GM12892 (cell line): ENCODE measurements at places on chromosomes 13 and 19.

GRCh38 chr13:27034678-27035111, 136.9 kb downstream of the USP12 start:
- no peak for DNase-seq

- DNase-seq = no peak
Measured at GRCh38 chr13:70171151-70171550, 62.9 kb upstream of the KLHL1 start.

GRCh38 chr13:22061371-22061805, 390.5 kb downstream of the FGF9 start:
- DNase-seq = peak; percentile 29

DNA sequence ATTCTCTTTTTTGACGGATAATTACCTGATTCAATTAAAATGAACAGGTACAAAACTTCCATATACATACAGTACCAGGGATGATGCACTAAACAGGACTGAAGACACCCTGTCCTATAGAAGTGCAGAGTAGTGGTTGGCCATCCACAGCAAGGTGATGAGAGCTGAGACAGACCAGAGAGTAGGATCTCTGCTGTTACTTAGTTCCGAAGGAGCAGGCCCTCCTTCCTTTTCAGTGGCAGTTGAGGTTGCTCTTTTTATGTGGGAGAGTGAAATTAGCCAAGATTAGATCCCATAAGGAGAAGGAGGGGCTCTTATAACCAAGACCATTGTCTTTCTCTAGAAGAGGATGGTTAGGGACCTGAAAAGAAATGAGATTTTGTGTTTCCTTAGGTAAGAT, 4.0 kb downstream of the PDS5B start:
- DNase-seq = no peak

GRCh38 chr13:49300276-49300675, 52.6 kb downstream of the CDADC1 start:
- DNase-seq = no peak

DNA sequence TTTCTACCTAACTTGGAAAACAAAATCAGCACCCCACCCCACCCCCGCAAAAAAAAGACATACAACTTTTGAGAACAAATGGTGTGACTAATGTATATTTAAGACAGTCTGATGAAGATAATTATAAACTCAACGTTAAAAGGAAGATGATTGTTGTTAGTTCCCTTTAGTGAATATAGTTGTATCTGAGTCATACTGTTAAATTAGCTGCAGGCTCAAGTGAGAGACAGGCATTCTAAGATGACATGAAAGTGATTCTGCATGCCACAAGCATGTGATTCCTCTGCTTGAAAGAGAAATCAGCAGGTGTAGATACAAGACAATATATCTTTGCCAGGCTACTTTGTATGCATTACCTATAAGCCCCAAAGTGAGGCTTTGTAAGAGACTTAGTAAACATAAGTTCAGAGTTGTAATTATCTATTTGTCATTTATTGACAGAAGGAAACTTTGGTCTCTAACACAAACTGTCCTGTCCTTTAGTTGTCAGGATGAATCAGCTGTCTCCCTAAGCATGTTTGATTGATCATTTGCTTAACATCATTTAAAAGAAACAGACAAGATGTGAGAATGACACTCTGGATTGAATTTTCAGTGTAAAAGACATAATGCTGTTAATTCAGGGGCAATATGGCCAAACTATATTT, 319.4 kb upstream of the HTR2A start:
- no peak for DNase-seq

DNA sequence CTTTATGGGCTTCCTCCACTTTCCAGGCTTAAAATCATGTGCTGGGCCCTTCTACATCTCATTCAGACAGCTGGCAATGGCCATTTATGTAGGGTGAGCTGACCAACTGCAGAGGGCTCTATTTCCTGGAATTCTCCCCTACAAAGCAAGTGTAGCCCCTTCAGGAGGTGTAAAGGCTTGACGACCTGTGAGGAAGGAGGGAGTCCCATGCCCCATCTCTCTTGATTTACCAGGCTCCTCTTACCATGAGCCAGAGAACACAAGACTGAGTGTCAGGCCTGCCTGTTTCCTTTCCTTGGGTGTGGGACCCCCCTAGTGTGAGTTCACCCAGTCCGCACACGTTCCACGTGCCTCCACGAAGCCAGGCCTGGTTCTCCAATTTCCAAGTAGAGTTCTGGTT, 16.6 kb downstream of the ZNF536 start:
- no peak for DNase-seq

DNA sequence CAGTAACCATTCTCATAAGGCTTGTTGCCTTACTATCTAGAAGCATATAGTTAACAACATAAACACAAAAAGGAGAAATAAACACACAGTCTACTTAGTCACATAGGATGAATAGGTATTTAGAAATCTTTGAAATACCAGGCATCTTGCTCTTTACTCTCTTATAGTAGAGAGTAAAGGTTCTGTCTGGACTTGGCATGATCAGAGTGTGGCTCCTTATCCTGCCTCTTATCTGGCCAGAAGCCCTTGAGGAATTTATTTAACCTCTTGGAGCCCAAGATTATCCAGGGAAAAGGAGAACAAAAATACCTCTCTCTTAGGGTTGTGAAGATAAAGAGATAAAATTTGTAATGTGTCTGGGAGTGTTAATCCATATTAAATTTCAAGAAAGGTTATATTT, 100.2 kb upstream of the MBNL2 start:
- DNase-seq = no peak

- no peak for DNase-seq
Measured at GRCh38 chr19:3253270-3253669, 28.8 kb downstream of the CELF5 start.

DNA sequence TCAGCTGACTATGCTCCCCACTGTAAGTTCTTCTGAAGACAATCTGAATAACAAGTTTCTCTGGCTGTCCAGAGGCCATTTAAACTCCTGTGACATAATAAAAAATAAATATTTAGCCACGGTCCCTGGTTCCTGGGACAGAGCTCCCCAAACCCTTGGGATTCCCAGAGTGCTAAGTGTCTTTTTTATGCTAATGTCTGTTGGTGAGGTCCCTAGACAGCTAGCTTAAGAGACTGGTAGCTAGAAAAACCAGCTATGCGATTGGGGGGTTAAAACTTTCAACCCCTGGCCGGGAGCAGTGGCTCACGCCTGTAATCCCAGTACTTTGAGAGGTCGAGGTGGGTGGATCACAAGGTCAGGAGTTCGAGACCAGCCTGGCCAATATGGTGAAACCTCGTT, 5.9 kb downstream of the EPSTI1 start:
- no peak for DNase-seq

- no peak for DNase-seq
Measured at GRCh38 chr13:113937073-113937472, 36.8 kb downstream of the C13orf46 start.

DNA sequence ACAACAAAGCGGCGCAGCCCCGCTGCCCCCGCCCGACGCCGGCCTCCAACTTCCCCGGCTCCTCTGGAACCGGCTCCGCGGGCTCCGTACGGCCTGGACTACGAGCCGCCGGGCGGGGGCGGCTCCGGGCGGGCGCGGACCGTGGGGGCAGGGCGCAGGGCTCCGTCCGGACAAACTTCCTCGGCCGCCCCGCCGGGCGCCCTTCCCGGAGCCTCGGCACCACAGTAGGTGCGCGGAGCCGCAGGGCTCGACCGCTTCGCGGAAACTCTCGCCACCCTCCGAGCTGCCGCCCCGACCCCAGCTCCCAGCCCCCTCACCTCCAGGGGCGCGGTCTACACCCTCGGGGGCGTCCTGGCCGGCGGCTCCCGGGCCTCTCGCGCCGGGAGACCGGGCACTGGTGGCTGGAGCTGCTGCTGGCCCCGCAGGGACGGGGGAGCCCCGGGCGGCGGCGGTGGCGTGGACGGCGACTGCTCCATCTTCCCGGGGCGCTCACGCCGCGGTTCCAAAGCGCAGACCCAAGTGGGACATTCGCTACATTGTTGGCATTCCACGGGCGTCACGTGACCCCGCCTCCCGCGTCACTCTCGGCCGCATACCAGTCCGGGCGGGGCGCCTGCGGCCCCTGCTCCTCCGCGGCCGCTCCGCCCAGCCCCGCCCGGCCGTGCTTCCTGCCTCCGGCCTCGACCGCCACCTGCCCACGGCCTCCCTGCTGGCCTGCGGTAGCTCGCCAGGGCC, at the start of gene LATS2:
Gene LATS2 (minus strand): TSS at position 558 of the 735 bp plus-strand sequence. CDS start 15,560 bp downstream, outside the sequence.
- peak; percentile 69 for DNase-seq

DNA sequence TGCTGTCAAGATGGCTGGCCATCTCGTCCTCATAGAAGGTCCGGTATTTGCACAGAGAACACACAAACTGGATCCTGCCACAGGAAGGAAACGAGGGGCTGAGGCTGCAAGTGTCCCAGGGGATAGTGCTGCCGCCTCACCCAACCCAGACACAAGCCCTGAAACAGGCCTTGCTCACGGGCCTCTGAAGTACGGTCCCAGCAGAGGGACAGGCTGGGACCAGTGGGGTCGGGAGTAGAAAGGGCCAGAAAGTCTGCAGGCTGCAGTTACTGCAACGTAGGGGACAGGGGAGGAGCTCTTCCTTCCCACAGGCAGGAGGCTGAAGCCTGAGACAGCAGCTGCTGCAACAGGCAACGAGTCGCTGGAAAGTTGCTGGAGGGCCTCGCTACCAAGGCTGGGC, 18.2 kb upstream of the AKAP8 start:
- no peak for DNase-seq

GRCh38 chr19:11534948-11535347, 3.7 kb upstream of the CNN1 start:
- DNase-seq = no peak

DNA sequence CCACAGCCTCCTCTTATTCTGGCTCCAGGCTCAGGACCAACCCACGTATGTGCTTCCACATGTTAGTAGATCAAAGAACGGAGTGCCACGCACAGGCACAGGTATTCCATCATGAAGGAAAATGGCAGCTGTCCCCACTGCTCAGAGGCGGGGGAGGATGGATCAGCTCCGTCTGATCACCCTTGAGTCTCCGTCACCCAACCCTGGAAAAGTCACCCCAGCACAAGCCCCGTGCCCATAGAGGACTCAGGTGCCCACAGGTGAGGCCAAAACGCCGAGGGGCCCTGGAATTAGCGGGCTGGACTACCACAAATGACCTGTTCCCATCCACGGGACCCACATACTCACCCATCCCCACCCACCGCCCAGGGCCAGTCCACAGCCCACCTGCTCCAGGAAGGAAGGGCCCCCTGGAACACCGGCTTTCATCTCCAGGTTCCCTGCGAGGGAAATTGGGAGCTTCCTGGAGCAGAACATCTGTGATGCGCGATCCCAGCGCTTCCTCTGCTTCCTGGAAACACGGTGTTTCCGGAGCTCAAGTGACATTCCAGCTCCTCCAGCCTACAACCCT, 120.5 kb upstream of the SPACA7 start:
- DNase-seq = no peak

DNA sequence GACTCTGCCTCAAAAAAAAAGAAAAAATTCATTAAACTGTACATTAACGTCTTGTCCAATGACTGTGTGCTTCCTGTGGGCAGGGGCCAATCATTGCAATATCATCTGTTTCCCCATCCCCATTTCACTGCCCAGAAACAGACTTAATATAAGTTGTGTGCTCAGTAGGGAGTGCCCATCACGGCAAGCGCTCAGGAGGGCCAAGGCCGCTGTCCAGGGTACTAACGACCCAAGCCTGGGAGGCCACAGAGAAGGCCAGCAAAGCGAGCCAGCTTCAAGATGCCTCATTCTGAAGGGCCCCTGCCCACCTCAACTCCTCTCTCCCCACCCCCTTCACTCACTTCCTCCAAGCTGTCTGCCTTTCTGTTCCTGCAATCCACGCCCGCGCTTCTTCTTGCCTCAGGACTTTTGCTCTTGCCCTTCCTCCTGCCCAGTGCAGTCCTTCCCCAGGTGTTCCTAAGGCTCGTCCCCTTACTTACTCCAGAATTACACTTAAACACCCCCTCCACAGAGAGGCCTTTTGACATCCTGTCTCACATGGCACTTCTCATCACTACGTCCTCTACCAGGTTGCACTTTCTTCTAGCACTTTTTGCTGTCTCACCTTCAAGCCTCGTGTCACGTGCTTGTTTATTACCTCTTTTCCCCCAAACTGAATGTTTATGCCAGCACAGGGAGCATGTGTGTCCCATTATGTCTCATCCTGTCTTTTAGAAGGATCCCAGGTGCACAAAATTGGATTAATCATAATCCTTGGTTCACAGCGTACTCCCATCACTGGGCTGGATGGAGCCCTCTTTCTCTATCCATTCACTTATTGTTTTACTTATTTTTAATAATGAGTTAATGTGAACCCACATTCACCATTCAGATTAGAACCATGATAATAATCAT, 11.3 kb upstream of the POU2F2 start:
- no peak for DNase-seq

DNA sequence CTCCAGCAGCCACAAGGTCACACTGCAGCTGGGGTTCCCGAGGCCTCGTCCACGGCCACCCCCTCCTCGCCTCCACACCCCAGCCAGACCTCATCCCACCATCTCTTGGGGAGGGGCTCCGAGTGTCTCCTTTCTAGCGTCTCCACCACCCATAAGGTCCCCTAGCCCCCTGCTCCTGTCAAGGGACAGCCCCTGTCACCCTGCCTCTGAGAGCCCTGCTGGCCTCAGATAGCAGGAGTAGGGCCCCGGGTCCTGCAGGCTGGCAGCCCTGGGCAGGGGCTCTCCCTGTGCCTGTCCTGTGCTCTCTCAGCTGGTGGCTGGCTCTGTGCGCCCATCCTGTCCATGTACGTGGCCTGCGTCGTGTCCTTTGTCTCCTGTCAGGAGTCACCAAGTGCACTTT, 17.0 kb downstream of the COMP start:
- no peak for DNase-seq

DNA sequence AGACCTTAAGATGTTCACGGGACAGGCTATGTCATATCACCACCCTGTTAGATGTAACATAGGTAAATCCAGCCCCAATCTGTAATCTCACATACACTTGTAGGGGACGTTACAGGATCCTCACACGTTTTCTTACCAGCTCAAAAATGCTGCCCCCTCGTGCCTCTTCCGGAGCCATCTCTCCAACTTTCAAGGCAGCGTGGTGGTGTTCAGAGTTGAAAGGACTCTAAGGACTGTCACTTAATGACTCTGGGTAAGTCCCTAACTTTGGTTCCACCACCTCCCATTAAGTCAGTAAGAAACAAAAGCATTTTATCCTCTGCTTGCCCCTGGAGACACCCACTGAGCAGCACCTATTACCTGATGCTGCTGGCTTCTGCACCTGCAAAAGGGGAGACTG, 4.4 kb downstream of the MED26 start:
- DNase-seq = no peak

DNA sequence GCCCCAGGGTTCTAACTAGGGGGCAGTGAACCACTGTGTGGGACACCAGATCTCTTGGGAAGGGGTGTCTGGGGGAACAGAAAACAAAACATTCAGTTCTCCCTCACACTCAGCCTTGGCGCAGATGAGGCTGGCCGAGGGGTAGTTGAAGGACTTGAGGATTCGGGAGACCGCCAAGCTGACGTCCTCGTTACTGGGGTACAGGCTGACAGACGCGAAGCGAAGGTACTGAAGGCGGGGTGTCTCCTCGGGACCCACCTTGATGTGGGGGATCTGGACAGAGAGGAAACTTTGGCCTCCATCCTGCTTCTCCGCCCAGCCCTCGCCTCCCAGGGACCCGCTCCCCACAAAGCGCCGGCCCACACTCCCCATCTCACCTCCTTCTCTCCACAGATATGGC, 7.6 kb downstream of the GRIK5 start:
- DNase-seq = no peak
